Psoas muscle (tissue), 8 donors: ENCODE measurements at places on chromosomes 3 and 15. TPM values are rescaled to one million over a fixed set of nuclear protein-coding genes. Genes with fewer than 3 reads are reported as not detected.

GRCh38 chr15:39781967-39782302 is 706 bp downstream of the FSIP1 start:
- H3K4me3 ChIP-seq = peak overlapping the region; percentile 78
- H3K36me3 ChIP-seq = no peaks in the 10 kb centered on the region
- peaks cover 38% of the 10 kb centered on the region for H3K27me3 ChIP-seq
- H3K4me1 ChIP-seq = no peaks in the 10 kb centered on the region
- H3K27ac ChIP-seq = no peak overlapping the region

GRCh38 chr15:70526221-70526973 is 237.0 kb downstream of the UACA start:
- H3K27me3 ChIP-seq = no peaks in the 10 kb centered on the region
- H3K36me3 ChIP-seq = no peaks in the 10 kb centered on the region
- H3K4me3 ChIP-seq = no peak overlapping the region
- no peak overlapping the region for H3K27ac ChIP-seq

DNA sequence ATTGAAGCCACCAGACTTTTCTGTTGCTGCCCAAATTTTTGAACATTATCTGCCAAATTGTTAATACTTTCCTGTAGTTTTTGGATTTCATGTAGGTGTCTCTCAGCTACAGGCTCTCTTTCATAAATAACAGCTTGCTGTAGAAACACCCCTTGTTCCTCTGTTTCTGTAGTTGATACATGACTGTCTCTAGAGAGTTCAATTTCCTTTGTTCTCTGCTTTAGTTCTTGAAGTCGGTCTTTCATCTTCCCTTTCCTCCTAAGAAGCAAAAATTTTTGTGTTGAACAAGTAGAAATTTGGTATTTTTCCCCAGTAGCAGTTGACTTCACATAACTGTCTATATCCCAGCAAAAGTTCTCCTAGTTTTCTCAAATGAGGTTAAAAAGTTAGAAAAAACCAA is 13.4 kb downstream of the STX19 start:
- H3K36me3 ChIP-seq = no peaks in the 10 kb centered on the region
- H3K27me3 ChIP-seq = no peaks in the 10 kb centered on the region
- no peak overlapping the region for H3K4me3 ChIP-seq
- H3K4me1 ChIP-seq = no peaks in the 10 kb centered on the region

Gene CHL1
- 0.67 TPM for total RNA-seq

Gene PRSS50
- 0.23 TPM for total RNA-seq
